ENCODE measurements at places on chromosomes 2 and 18.

- no peak for DNase-seq
These were observed 355.7 kb upstream of the RAB6C start for GRCh38 chr2:129623783-129624182.

GRCh38 chr2:220476877-220477276 is 849.4 kb downstream of the SLC4A3 start:
- DNase-seq: no peak

GRCh38 chr2:52539026-52539970 is 1228.3 kb upstream of the CHAC2 start:
- DNase-seq: no peak

- DNase-seq: no peak
These were observed 6.5 kb downstream of the LAMA1 start for GRCh38 chr18:7111134-7111533.

GRCh38 chr2:134287323-134287722 is 33.5 kb downstream of the MGAT5 start:
- no peak for DNase-seq

DNA sequence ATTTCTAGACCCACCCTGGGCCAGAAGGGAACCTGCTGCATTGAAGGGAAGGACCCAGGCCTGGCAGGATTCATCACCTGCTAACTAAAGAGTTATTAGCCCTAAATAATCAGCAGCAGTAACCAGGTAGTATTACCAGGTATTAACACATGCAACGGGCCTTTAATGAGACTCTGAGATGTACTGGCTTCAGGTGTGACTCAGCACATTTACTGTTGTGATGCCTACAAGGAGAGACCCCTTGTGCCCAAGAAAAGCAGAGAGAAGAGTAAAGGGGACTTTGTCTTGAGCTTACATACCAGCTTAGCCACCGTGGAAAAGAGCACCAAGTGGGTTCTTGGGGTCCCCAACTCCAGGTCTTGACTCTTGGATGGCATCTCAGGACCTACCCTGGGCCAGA is 243.1 kb upstream of the SLC39A10 start:
- no peak for DNase-seq

DNA sequence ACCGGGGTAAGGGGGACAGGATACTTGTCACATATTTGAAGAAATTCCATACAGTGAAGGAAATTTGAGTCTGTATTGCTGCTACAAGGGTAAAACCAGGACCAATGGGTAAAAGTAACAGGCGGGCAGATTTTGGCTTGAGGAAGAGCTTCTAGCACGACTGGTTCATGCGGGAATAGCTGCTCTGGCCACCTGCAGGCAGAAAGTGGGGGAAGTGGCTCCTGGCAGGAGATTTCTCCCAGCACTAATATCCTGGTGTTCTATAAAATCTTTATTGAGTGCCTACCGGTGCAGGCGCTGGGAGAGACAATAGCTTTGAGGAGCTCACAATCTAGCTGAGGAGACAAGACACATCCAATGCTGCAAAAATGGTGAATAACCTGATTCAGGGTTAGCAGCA is 198.5 kb downstream of the LOXHD1 start:
- DNase-seq: no peak

GRCh38 chr18:75076286-75076685 is 132.7 kb downstream of the PTGR3 start:
- no peak for DNase-seq

GRCh38 chr2:208040199-208041171 is 15.2 kb upstream of the PLEKHM3 start:
- DNase-seq: peak; percentile 42

DNA sequence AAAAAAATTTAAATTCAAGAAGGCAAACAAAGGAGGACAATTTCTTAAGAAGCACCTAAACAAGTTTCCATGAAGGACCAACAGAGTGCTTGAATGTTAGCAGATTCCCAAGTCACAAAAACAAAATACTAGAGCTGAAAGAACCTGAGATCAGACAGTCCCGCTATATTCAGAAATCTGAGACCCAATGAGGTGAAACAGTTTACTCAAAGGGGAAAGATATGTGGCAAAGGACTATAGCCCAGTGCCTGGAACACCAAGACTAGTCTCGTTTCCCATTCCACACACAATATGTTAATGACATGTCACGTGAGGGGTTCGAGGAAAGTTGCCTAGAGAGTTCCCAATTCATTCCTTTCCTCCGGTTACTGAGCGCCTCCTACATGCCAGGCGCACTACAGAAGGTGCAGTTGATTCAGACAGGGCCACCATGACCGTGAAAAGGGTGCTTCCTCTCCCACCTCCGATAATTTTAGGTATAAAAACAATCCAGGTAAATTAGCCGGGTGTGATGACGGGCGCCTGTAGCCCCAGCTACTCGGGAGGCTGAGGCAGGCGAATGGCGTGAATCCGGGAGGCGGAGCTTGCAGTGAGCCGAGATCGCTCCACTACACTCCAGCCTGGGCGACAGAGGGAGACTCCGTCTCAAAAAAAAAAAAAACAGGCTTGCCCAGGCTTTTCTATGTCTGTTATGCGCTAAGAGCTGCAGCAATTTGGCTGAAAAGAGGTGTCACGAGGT is 617 bp downstream of the SRBD1 start:
- DNase-seq: peak; percentile 33

DNA sequence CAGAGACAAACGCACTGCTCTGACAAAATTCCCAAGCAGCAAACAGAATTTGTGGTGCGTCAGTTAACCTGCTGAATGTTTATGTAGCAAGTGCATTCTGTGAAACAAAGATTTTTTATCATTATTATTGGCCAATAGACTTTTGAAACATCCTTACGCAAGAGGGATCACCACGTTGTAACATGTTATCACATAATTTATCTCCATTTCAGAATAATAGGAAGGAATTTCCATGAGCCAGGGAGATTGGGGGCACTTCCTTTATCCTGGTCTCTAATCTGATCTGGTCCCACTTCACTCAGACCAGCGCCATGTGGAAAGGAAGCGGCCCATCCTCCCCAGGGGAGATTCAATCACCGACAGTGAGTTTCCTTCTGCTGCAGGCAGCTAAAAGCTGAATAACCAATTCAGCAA is 166.1 kb downstream of the PID1 start:
- no peak for DNase-seq

GRCh38 chr2:225207043-225207442 is 164.8 kb upstream of the DOCK10 start:
- no peak for DNase-seq

DNA sequence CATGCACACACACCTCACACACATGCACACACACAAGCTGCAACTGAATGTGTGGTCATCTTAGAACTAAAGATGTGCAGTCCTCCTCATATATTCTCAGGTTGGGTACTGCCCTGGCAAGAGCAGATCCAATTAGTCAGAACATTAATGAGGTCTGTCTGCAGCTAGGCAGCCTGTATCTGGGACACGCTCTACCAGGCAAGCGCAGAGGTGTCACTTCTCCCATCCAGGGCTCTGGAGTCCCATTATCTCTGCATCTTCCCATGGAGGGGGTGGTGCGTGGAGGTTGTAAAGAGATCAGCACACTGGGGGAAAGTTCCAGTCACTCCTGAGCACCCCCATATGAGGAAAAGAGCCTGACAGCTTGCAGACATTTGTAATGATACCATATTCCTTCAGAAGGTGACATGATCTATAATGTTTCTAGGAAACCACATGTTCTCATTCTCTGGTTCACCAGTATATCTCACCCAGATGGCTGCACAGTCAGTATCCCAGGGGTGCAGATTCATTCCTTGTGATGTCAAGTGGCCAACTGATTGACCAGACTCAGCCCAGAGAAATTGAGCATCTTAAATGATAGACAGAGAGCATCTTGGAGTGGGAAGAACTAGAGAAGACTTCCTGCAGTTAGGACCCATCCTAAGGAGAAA is 95.4 kb downstream of the RTN4 start:
- DNase-seq: no peak

GRCh38 chr2:120222186-120223033 is 790 bp downstream of the TMEM185B start:
- DNase-seq: no peak

DNA sequence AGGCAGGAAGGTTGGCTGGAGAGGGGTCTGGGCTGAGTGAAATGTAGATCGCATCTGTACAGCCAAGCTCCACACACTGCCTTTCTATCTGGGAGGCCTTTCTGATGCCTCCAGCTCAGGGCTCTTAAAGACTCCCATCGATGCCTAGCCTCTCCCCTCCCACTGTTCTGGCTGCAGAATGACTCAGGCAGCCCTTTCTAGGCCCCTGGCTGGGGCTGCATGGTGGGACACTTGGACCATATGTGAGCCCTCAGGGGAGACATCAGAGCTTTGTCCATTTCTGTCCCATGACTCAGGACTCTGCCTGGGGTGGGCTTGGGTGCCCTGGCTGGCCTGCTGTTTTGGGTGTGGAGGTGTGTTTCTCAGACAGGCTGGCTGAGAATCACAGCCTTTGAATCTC is 101.3 kb downstream of the CELF4 start:
- no peak for DNase-seq

- no peak for DNase-seq
These were observed 168.5 kb upstream of the SLC39A10 start for GRCh38 chr2:195488567-195488966.

- no peak for DNase-seq
These were observed 170.4 kb downstream of the ZNF407 start for GRCh38 chr18:74768096-74768495.

- no peak for DNase-seq
These were observed 11.4 kb downstream of the THNSL2 start for GRCh38 chr2:88181511-88181910.

- DNase-seq: no peak
These were observed 6.0 kb upstream of the GLI2 start for GRCh38 chr2:120729406-120730399.

DNA sequence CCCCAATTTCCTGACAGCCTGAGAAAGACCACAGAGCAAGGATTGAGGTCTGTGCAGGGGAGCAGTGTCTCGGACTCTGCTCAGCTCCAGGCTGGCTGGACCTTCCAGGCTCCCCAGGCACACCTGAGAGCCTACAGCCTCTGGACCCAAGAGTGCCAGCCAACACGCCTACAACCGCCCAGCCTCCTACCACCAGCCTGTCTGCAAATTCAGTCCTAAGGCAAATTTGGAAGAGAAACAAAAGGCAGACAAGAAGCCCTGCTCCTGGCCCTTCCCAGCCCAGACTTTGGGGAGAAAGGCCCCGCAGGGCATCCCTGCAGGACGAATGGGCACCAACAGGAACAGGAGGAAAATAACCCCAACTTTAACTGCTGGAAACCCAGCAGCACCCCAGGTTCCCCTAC is 1.9 kb downstream of the HS6ST1 start:
- no peak for DNase-seq

- DNase-seq: no peak
These were observed 1209.6 kb upstream of the ZEB2 start for GRCh38 chr2:145729481-145729880.

DNA sequence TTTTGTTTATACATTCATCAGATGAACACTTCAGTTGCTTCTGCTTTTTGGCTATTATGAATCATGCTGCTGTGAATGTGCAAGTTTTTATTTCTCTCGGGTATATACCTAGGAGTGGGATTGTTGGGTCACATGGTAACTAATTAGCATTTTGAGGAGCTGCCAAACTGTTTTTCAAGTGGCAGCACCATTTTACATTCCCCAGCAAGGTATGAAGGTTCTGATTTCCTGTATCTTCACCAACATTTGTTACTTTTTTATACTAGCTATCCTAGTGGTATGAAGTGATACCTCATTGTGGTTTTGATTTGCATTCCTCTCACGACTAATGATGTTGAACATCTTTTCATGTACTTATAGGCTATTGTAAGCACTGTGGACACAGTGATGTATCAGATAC is 53.9 kb downstream of the DYNC1I2 start:
- no peak for DNase-seq

GRCh38 chr18:10485475-10485874 is 31.0 kb downstream of the APCDD1 start:
- DNase-seq: no peak

GRCh38 chr18:79554945-79555645 is 124.5 kb upstream of the CTDP1 start:
- no peak for DNase-seq

- DNase-seq: no peak
These were observed 68.7 kb upstream of the TTC27 start for GRCh38 chr2:32559136-32559535.

GRCh38 chr2:186099826-186100225 is 361.2 kb downstream of the FSIP2 start:
- DNase-seq: no peak

DNA sequence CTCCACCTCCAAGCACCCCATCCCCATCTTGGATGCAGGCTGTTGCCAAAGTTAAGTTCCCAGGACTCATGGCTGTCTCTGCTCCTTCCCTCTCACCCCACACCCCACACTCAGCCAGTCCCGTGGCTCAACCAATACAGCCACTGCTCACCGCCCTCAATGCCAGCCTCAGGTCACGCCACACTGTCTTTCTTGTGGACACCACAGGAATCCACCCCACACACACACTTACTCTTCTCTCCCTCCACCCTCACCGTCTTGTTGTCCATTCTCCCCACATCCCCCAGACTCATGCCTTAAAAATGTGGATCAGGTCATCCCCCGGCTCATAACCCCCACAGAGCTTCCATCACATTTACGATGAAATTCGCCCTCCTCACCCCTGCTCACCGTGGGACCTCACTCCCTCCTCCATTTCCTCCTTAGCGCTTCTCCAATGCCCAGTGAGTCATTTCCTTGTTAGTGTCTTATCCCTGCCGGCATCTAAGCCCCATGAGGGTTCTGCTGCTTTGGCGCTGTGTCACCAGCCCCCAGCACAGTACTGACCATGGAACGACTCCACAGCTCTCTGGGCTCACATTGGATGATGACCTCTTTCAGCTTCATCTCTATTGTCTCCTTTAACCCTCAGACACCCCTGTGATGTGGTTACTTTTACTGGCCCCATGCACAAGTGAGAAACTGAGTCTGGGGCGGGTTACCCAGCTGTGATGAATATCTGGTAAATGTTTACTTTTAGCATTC is 13.8 kb downstream of the MLPH start:
- DNase-seq: peak; percentile 96

GRCh38 chr2:177207101-177207500 is 5.5 kb upstream of the HNRNPA3 start:
- DNase-seq: no peak

DNA sequence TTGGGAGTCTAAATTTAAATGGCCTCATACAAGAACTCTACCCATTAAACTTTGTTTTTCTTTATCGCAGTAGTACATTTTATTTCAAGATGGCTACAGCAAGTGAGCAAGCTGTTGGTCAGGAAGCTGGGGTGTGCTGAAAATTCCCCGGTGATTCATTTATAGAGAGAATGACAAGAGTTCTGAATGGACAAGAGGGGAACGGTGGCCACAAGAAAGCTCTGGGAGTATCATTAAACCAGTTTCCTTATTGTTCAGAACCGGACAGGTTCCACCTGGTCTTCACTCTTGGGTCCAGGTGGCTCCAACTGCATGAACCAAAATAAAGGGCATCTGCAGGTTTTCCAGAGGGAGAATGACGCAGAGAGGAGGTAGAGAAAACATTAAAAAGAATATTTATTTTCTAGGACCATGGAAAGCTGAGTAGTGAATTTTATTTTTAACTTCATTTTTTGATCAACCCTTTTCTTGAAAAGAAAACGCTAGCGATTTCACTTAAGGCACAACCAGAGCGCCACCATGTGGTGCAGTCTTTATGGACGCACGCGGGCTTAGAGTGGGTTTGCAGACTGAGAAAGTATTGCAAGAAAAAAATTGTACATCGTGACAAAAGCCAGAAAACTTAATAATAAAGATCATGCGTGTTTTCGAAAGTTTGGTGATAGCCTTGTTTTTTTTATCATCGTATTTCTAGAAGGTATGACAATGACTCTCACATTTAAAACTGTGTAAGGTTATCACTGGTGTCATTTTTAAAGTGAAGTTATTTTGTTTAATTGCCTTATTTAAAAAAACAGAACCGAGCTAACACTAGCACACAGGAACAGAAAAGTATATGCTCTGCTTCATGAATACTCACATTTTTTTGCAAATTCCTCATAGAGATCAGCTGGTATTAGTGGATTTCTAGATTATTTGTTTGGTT is 97.9 kb upstream of the NOL4 start:
- no peak for DNase-seq
